ENCODE measurements at places on chromosomes 7 and 10.

- no peak for DNase-seq
These were observed 22.6 kb downstream of the COL1A2 start for GRCh38 chr7:94417306-94417705.

GRCh38 chr10:95845411-95845810, 62.4 kb upstream of the CC2D2B start:
- no peak for DNase-seq

DNA sequence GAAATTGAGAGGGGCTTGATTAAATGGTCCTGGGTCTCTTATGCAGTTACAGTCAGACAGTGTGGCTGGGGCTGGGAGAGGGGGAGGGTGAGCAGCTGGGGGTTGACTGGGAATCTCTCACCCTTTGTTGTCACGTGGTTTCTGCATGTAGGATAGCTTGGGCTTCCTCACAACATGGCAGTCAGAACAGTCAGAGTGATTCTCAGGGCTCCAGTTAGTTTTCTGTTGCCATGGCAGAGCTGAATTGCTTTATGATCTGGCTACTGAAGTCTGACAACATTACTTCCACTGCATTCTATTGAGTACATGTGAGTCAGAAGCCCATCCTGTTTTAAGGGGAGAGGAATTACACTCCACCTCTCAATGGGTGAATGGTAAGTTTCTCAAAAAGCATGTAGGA, 102.7 kb downstream of the WDR11 start:
- DNase-seq, result no peak

DNA sequence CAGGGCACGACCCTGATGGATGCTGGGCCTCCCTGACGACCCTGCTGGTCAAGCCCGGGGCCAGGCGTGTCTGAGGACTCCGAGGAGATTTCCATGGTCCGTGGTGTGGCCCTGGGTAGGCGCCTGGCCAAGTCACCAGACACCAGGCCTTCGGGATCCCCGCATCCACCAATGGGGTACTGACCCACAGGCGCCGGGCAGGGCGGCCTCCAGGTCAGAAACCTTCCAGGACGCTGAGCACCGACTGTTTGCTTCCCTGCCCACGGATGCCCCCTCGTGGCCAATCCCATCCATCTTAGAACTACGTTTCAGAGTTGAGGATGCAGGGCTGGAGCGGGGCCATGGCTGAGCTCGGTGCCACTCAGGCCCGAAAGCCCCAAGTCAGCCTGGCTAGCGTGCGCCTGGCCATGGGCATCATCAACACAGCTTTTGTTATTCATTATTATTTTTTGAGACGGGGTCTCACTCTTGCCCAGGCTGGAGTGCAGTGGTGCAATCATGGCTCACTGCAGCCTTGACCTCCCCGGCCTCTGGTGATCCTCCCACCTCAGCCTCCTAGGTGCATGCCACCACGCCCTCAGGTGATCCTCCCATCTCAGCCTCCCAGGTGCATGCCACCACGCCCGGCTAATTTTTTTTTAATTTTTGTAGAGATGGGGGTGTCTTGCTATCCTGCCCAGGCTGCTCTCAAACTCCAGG, 7.1 kb upstream of the AMZ1 start:
- DNase-seq, result no peak

- peak; percentile 14 for DNase-seq
These were observed 277.3 kb downstream of the SDK1 start for GRCh38 chr7:3578399-3578798.

DNA sequence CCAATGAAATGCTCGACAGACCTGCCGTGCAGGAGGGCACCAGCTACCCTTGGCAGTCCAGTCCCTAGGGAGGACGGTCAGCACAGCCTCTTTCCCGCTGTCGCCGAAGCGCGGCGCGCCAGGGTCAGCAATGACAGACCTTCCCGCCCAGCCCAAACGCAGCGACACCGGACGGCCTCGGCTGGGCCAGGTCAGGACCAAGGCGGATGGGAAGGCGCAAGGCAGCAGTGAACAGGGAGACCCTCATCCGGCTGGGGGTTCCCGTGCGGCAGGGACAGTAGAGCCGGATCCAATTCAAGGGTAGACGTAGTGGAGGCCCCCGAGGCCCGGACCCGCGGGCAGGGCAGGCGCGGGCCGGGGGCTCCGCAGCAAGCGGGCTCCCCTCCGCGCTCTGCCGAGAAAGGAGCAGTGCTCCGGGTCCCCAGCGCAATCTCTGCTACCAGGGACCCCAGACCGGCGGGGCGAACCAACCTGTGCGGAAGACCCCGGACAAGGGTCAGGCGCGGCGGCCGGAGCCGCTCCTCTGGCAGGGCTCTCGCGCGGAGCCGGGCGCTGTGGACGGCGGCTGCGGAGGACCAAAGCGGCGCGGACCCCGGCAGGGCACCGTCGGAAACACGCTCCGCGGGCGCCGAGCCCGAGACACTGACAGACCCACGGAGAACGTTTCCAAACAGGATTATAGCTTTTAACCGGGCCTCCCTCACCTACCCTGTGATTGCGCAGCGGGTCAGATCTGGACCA, at the start of gene SEC31B:
Gene SEC31B, minus strand, starts transcription at position 551 of the 741 bp plus-strand sequence. CDS start 2,909 bp downstream, outside the sequence.
- DNase-seq, result no peak

- no peak for DNase-seq
These were observed 43.4 kb downstream of the PRPS1L1 start for GRCh38 chr7:17984288-17984687.

DNA sequence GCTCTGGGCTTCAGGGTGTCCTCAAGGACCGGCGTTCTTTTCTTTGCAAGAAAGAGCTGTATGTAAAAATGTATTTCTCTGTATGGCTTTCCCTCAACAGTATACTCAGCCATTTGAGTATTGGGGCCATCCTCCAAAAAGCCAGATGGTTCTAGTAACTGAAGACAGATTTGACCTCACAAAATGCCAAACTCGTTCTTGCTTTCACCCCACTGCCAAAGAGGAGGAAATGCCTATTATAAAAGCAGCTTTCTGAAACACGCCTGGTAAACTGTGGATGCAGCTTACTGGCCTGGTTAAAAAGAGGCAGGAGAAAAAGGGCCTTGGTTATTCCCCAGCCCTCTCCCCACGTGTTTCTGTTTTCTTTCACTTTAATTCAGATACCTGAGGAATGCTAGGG, 7.7 kb upstream of the HTR5A start:
- no peak for DNase-seq

DNA sequence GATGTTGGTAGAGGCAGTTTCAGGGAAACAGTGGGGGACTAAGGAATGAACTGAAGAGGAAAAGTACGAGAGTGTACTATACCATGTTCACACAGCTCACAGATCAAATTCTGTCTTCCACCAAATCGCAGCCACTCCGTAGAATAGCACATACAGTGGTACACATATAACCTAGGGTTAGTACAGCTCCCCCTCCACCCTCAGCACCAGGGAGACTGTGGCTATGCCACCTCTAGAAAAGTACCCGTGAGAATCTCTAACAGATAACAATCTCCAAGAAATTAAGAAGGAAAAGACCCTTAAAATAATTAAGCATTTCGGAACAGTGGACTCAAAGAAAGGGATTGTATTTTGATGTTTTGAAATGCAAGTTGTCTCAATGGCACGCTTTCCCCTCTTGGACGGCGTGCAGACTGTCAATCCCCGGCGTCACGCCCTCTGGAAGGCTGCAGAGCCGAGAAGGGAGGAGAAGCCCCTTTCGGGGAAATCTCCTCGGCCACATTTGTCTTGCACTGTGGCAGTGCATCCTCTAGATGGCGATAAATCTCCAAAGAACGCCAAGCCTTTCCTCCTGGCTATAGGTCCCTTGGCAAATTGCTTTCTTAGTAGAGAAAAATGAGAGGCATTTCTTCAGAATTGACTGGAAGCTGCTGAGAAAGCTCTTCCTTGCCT, 345.0 kb downstream of the REEP3 start:
- DNase-seq, result peak; percentile 60

DNA sequence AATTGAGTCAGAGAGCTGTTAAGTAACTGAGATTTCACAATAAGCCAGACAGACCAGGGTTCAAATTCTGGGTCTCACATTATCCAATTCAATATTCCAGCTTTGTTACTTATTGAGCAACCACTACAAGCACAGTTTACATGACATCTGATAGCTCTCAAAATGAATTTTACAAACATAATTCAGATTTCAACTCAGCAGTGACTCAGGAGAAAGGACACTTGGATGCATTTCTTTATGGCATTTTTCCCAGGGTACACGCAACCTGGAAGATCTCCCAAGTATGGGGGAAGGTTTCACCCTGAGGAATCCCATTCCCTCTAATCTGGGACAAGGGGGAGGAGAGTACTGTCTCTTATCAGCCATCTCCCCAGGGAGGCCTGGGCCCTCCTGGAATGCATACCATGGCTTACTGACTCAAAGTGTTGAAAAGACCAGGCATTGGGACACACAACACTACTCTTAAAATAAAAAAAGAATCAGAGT, 102.4 kb downstream of the CFTR start:
- no peak for DNase-seq

DNA sequence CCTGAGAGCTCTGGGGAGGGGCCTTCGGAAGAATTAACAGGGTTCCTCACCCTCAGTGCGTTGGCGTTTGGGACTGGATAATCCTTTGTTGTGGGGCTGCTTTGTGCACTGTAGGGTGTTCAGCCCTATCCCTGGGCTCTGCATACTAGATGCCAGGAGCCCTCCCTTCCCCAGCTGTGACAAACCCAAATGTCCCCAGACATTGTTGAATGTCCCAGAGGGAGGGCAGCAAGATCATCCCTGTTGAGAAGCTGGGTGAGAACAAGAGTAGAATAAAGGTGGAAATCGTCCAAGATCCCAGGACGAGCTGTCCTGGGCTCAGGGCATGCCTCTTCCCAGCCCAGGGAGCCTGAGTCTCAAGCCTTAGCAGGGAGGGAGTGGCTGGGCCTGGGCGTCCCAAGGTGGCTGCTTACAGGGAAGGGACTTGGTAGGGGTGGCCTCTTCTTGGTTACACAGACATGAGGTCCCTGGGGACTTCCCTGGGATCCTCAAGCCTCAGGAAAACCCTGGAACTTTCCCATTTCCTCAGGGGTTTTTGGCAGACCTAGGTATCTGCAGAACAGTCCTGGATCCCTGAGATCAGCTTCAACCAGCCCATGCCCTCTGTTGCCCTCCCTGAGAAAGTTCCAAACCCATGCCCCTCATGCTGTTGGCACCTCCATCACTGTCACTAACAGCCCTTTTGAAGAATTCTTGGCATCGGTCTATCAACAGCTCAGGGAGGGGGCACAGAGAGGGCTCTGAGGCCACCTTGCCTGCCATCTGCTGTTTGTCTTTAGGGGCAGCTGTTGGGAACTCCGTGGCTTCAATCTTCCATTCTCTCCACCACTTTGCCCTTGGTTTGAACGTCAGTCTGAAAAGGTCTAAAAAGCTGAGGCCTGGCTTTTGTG, 53.7 kb downstream of the GOLGA7B start:
- DNase-seq, result no peak

GRCh38 chr10:72133517-72133916, 45.2 kb upstream of the SPOCK2 start:
- DNase-seq, result no peak

DNA sequence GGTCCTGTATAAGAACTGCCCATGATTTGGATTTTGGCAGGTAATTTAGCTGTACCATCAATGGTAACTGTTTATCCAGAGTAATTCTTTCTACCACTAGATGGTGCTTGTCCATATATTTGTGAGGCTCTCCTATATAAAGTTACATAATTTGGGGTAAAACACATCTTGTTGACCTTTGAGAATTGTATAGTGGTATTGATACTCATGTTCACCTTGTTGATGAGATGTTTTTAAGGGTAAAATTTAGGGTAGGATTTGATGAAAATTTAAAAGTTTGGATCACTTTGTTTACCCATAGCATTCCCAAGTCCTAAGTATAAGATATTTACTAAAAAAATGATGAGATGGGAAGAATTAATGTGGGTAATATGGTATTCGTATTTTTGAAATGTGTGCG, 31.6 kb downstream of the ST7 start:
- no peak for DNase-seq

GRCh38 chr10:73506491-73506890, 10.7 kb upstream of the PPP3CB start:
- DNase-seq, result no peak

All from DND-41 (cell line).